ENCODE measurements at places on chromosomes 12 and 14.

DNA sequence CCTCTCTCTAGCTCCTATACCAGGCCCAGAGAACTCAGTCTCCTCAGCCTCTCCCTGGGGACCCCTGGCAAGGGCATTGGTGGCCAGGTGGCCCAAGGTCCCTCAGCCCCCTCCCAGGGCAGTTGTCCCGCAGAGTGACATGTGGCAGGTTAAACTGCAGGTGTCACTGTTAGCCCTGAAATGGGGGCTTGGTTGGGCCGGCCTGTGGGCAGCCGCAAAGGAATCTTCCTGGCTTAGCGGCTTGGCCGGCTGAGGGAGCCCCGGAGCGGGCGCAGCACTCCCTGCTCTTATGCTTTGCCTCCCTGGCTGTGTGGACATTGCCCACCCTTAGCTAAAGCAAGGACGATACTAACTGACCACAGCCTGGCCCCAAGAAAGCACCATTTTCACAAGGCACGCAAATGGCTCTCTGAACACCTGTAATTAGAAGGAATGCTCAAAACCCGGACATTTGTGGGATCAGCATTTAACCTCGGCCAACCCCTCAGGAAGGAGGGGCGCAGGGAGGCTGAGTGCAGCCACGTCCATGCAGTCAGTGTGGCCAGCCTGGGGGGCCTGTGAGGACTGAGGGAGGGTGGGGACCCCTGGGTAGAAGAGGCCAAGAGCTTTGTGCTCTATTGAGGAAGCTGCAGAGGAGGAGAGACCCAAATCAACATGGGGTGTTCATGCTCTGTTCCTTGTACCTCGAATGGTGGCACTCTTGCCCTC lies 82.2 kb downstream of the PAPOLA start:
- DNase-seq, result peak; percentile 56

DNA sequence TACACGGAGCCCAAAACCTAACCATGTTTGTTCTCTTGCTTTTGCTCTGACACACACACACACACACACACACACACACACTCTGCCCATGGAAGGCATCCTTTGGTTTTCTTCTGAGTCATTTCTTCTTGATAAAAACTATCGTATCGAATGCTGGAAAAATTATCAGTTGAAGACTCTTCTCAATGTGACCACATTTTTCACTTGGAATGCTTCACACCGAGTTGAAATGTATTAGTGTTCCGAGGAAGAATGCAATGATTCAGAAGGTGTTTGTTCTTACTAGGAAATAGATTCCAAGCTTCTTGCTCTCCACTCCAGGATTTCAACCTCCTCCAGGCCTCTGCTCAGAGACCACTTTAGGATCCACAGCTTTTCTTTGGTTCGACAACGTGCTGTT lies 226.3 kb downstream of the MON2 start:
- no peak for DNase-seq

DNA sequence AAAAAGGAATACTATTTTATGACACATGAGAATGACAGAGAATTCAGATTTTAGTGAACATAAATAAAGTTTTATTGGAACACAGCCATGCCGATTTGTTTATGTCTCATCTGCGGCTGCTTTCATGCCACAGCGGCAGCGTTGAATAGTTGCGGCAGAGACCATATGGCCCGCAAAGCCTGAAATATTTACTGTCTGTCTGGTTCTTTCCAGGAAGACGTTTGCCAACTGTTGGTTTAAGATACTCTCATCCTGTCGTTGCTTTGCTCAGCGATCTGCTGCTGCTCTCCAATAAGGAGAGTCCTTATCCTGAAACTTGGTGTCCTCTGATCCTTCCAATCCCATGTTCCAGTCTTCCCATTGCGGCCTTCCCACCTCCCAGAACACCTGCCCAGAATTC lies 89.9 kb downstream of the SLC24A4 start:
- DNase-seq, result no peak

DNA sequence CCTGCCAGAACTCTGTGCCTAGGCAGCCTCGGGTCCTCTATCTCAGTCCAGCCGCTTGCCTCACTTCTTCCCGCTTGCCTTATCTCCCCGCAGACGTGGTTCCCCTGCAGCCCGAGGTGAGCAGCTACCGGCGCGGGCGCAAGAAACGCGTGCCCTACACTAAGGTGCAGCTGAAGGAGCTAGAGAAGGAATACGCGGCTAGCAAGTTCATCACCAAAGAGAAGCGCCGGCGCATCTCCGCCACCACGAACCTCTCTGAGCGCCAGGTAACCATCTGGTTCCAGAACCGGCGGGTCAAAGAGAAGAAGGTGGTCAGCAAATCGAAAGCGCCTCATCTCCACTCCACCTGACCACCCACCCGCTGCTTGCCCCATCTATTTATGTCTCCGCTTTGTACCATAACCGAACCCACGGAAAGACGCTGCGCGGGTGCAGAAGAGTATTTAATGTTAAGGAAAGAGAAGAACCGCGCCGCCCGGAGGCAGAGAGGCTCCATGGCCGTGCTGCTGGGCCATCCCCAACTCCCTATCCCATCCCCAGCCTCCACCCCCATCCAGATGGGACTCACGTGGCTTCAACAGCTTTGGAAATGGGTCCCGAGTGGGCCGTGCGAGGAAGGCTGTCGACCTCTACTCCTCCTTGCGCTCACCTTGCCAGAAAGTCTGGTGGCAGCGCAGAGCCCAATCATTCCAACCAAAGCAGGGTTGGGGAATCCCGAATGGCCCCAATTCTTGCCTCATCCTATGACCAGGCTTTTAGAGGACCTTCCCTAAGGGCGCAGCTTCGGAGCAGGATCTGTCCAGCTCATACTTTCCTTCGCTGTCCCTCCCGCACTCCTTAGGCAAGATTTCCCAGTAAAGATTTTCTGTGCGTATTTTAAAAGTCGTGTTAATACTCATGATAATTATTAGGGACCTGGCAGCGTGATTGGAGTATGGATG lies 6.5 kb downstream of the HOXC13 start:
- no peak for DNase-seq

GRCh38 chr12:79737875-79738718 lies 47.3 kb upstream of the PAWR start:
- no peak for DNase-seq

DNA sequence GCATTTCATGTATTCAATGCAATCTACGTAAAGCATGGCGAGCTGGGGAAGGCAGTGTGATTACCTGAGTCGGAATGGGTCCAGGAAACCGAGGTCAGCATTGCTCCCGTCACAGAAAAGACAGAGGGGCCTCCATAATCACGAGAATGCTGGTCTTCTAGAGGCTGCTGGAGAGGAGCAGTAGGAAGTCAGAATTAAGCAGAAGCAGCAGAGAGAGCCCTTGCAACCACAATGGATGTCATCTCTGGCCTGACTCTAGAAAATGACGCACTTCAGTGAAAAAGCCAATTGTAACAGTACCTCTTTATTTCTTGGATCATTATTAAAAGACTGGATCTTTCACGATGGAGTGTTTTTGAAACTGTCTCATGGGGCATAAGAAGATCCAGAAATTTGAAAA lies 69.5 kb upstream of the FOXN3 start:
- no peak for DNase-seq

GRCh38 chr12:127489061-127489460 lies 777.9 kb upstream of the TMEM132C start:
- no peak for DNase-seq

DNA sequence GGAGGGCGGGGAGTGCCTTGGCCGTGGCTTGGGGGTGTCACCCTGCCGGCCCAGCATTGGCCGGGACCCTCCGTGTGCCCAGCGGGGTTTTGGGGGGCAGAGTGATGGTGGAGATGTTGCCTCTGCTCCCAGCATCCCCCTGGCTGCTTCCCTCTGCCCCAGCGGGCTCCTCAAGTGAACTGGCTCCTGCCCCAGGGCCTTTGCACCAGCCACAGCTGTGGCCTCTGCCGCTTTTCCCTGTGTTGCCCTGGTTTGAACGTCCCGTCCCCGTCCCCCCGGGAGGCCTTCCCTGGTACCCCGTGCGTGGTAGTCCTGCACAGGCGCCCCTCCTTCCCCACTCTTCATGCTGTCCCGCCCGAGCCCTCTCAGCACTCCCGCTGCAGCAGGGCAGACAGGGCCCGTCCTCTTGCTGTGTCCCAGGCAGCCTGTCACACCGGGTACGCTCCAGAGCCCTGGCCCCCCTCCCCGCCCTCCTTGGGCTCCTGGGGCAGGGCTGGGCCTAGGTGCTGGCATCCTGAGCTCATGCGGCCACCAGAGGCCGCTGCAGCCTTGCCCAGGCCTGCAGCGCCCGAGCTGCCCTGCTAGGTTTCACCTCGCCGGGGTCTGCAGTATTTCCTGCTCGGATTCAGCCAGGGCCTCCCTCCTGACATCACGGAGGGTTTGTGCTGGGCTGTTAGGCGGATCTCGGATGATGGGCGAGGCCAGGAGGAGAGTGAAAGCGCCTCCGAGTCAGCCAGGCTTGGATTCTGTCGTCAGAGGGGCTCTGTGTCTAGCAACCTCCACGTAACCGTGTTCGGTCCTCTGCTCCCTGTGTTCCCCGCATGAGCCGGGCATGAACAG lies 9.5 kb downstream of the NOC4L start:
- DNase-seq, result no peak
